Prostate gland (tissue), 2 donors: ENCODE measurements at places on chromosomes 3 and 15.

DNA sequence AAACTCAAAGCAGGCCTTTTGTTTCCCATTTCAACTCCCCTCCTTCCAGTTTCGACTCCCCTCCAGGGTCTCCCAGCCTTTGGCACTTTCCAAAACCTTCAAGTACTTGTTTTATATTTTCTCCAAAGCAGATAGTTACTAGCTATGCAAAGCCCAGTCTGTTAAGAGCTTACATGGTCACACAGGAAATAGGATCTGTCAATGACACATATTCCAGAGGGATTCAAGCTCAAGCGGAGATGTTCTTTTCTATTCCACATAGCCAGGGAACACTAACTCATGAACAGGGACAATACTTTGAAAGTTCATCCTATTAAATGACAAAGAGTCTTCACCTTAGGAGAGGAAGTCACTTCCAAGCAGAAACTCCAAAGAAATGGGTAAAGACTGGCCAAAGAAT, 18.6 kb downstream of the SUCLG2 start:
- DNase-seq, result no peak

- DNase-seq, result no peak
Observed at GRCh38 chr15:69232144-69232543, 66.6 kb upstream of the PAQR5 start.

DNA sequence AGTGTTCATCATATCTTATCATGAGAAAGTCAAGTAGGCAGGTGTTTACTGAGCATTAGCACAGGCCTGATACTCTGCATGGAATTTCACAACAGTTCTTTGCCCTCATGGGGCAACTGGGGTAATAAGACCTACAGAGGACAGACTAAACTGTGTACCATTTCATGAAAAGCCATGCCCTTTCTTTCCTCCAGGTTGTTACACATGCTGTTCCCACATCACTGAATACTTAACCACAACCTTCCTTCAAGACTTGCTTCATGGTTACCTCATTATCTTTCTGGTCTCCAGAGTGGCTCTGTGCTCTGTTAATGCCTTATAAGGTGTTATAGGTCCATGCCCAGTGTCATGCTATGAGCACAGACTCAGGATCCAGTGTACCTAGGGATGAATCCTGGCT, 28.2 kb upstream of the RSL24D1 start:
- no peak for DNase-seq

DNA sequence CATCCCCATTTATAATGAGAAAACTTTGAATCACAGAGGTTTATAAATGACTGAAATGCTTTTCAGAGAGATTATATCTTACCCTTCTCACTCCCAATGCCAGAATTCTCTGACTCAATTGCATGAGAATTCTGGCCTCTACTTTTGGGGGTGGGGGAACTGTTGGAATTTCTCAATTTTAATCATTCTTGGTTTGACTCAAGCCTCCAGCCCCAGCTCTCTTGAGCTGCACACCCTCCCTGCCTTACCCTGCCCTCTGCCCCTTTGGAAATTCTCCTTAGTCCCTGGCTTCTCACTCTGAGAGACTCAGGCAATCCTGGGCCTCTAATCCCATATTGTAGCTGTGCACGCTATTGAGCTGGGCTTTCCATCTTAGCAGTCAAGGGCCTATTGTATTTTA, 44.2 kb downstream of the ZNF589 start:
- no peak for DNase-seq

DNA sequence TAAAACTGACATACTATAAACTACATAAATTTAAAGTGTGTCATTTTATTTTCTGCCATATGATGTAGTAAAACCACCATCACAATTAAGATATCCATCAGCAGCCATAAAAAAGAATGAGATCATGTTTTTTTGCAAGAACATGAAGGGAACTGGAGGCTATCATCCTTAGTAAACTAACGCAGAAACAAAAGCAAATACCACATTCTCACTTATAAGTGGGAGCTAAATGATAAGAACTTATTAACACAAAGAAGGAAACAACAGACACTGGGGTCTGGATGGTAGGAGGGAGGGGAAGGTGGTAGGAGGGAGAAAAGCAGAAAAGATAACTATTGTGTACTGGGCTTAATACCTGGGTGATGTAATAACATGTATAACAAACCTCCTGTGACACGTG, 24.6 kb downstream of the CCDC14 start:
- DNase-seq, result no peak
